ENCODE measurements at places on chromosomes 13 and 19. TPM values are rescaled to one million over a fixed set of nuclear protein-coding genes. Genes with fewer than 3 reads are reported as not detected.

ICAM4 gene
- 1.8 TPM for total RNA-seq

DNA sequence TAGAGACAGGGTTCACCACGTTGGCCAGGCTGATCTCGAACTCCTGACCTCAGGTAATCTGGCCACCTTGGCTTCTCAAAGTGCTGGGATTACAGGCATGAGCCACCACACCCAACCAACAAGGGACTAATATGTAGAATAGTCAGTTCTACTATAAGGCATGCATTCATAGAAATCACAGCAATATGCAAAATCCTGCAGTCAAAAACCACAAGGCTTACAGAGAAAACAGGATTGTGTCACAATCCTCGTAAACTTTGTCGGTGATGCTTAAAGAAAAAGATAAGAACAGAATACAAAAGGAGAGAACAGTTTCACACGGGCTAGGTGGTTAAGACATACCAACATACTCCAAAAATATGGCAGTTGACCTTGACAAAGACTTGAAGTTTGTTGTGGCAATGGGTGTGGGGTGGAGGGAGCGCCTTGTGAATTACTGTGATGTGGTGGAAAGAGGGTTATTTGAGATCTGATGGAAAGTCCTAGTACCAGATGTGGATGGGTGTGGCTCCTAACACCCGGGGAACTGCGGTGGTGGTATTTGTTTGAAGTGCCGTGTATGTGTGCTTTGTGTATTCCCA, 12.4 kb downstream of the NOSIP start:
- peak overlapping the region; percentile 61 for H3K4me3 ChIP-seq
- no peaks in the 10 kb centered on the region for H3K27me3 ChIP-seq

SHC2 gene
- total RNA-seq, result not detected

- no peaks in the 10 kb centered on the region for H3K4me1 ChIP-seq
- no peak for DNase-seq
- no peak overlapping the region for H3K27ac ChIP-seq
- H3K36me3 ChIP-seq, result no peaks in the 10 kb centered on the region
Observed at GRCh38 chr13:72144636-72145035, 277.6 kb upstream of the DACH1 start.

DNA sequence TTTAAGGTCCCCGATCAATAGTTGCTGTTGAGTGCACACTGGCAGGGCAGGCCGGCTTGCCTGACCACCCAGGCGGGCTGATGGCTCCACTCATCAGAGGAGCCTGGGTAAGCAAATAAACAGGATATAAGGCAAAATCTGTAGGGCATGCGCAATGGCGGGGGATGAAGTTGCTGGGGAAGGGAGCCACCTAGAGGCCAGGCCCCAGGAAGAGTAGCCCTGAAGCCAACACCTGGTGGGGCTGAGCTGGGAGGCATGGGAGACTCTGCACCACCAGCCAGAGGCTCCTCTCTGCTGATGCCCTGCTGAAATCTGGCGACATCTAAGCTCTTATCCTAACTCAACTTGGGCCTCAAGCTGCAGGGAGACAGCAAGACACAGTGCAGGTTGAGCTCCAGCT, 324.3 kb downstream of the ZNF536 start:
- peaks cover 19% of the 10 kb centered on the region for H3K27me3 ChIP-seq
- no peaks in the 10 kb centered on the region for H3K36me3 ChIP-seq
- no peak overlapping the region for H3K27ac ChIP-seq

DNA sequence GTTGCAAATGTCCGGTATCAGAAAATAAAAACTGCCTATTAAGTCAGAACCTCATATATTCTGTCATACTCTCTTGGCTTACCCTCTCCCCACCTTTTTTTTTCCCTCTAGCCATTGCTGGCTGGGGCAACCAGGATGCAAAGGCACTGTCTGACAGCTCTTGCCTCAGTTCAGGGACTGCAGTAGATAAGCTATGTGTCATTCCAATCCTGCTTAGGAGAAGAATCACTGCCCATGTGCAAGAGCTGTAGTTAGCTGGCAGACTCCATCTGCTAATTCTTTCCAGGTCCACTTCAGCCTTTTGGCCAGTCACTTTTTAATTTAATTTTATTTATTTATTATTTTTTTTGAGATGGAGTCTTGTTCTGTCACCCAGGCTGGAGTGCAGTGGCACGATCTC, 895.6 kb upstream of the SLC10A2 start:
- no peak for DNase-seq
- H3K36me3 ChIP-seq, result no peaks in the 10 kb centered on the region
- H3K4me3 ChIP-seq, result no peak overlapping the region
- H3K4me1 ChIP-seq, result no peaks in the 10 kb centered on the region
- no peaks in the 10 kb centered on the region for H3K27me3 ChIP-seq
- no peak overlapping the region for H3K27ac ChIP-seq

LRRC63 gene
- total RNA-seq, result 1.0 TPM

- no peak for DNase-seq
- no peak overlapping the region for H3K27ac ChIP-seq
- H3K4me3 ChIP-seq, result no peak overlapping the region
- H3K4me1 ChIP-seq, result no peaks in the 10 kb centered on the region
- H3K27me3 ChIP-seq, result peaks cover 4% of the 10 kb centered on the region
Observed at GRCh38 chr13:112374271-112374670, 1.9 kb upstream of the SPACA7 start.
